ENCODE measurements at places on chromosomes 7 and 10.

- no peak for DNase-seq
Observed at GRCh38 chr7:38748056-38748610, 117.0 kb upstream of the AMPH start.

GRCh38 chr10:110778211-110778610, 93.5 kb upstream of the PDCD4 start:
- DNase-seq, result no peak

DNA sequence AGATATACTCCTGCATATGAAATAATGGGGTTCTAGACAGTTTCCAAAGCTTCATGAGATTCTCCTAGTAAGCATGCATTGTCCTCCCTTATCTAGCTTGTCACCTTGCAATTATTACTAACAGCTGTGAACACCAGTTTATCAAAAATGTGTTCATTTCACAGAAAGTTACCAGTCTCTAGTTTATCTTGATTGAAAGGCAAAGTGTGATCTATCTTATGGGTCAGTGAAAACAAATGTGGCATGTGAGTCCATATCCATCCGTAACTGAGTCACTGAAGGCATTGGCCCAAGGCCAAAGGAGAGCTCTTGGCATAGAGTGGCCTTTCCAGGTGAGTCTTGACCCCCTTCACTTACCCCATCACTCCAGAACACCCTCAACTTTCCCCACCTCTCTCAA, 53.2 kb downstream of the GSAP start:
- no peak for DNase-seq

- DNase-seq, result no peak
Observed at GRCh38 chr10:94274142-94274787, 88.5 kb downstream of the NOC3L start.

DNA sequence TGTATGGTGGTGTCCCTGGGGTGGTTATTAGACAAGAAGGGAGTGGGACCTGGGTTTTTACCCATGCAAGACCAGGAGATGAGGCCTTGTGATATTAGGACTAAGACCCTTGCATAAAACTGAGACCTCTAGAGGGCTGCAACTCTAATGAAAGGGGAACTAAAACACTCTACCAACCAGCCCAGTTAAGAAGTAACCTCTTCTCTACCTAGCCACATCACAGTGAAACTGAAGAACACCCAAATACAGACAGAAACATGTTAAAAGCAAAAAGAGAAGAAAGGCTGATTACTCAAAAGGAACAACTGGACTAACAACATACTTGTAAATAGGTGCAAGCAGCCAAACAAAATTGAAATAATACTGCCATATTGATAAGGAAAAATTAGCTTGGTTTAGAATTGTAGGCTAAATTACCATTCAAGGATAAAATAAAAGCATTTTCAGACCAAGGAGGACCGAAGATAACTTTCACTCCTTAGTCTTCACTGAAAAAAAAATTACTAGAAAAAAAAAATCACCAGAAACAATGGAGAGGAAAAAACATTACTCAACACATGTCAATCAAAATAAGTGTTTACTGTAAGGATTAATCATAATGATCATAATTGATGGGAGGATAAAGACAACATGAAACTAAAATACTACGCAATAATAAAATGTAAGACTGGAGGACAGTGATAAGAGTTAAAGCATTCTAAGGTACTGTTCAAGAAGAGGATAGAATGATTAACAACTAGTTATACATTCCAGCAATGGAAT, 27.6 kb downstream of the ERLIN1 start:
- DNase-seq, result no peak

GRCh38 chr10:94080108-94080507, 86.4 kb downstream of the PLCE1 start:
- DNase-seq, result no peak

DNA sequence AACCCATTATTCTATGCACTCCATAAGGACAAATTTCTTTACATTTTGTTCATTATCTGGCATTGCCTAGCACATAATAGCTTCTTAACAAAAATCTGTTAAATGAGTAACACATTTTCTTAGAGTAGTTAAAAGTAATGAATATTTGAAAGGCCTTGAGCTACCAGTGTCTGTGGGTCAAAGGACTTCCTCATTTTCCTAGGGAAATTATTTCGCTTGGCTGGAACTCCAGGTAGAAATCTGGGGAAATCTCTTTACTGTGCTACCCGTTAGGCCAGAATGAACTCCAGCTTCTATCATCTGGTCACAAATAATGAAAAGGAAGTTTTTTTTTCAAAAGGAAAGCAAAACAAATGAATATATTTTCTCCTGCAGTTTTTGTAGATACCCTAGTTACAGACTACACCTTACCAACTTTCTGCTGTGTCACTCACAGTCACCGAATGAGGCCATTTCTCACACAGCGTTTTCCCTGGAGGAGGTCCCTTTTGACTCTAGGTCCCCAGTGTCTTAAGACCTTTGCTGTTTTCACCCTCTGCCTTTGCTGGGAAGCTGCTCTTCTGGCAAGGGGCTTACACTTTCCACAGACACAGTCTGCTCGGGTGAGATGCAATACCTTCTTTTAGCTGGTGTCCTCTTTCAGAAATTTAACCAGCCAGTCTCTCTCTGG, 1.6 kb downstream of the SAMD9L start:
- DNase-seq, result peak; percentile 34

DNA sequence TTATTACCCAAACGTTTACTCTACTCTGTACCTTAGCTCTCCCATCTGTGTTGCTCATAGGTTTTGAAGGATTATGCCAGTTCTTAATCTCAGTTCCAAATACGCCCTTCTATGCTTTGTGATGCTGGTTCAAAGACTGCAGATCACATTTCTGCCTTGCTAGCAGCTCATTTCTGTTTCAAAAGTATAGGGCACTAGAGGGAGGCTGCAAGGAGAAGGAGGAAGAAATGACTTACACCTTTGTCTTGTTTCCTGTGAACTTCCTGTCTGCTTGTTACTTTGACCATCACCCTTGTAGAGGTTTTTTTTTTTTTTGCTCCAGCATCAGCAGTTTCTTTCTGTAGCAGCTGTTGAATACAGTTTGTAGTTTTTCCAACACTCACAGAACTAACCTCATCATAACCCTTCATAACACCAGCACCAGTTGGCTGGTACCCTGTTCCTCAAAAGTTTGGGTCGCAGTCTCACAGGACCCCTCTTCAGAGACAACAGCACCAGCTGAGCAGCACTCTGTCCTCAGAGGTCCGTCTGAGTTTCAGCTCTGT, 16.5 kb downstream of the SLK start:
- no peak for DNase-seq

- no peak for DNase-seq
Observed at GRCh38 chr7:151273651-151274390, 25.3 kb upstream of the SMARCD3 start.

GRCh38 chr10:58820386-58820785, 307.7 kb downstream of the BICC1 start:
- no peak for DNase-seq

GRCh38 chr10:7672341-7673134, 5.8 kb upstream of the ITIH5 start:
- no peak for DNase-seq

GRCh38 chr7:50342616-50343114, 38.1 kb downstream of the IKZF1 start:
- peak; percentile 67 for DNase-seq

- DNase-seq, result peak; percentile 55
Observed at GRCh38 chr10:14838582-14839304, 637 bp downstream of the HSPA14 start.

DNA sequence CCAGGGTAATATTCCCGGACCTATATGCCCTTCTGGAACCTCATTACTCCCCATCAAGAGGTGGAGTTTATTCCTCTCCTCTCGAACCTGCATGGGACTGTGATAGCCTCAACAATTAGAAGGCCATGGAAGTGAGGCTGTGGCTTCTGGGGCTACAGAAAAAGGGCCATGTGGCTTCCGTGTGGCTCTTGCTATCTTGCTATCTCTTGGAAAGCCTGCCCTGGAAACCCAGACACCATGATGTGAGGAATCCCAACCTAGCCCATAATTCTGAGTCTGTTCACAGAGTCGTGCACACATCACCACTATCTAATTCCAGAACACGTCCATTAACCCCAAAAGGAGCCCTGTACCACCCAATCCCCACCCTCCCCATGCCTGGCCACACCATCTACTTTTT, 20.8 kb upstream of the SH3PXD2A start:
- no peak for DNase-seq

GRCh38 chr7:49768835-49769234, 4.6 kb upstream of the VWC2 start:
- no peak for DNase-seq

DNA sequence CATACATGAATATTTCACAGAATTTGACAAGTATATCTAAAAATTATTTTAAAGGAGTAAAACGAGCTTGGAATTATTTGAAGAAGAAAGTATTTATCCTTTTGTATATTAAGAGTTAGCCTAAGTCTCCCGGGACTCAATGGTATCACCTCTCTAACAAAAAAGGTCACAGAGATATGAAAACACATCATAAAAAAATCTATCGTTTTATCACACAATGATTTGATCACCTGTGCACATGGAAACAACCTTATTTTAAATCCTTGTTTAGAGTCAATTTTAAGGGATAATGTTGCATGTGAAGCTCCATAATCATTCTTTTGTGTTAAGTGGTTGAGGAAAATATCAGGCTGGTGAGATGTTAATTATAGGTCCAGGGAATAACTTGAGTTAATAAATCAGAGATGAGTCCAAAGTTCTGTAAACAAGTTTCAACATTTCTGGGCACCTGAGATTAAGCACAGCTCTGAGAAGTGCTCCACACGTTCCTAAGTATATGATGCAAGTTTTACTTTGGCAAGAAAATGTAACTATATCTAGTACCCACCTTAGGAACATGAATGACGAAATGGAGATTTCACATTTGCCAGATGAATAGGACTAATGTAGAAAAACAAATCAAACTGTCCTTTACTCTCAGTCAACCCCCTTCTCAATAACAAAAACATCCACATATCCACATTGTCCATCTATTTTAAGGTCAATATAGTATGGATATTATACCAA, 148.5 kb upstream of the AKR1E2 start:
- no peak for DNase-seq

- DNase-seq, result no peak
Observed at GRCh38 chr10:132700156-132701098, 85.5 kb downstream of the NKX6-2 start.

- no peak for DNase-seq
Observed at GRCh38 chr10:16968416-16969041, 151.3 kb upstream of the RSU1 start.

- DNase-seq, result peak; percentile 51
Observed at GRCh38 chr10:102384053-102384452, 11.5 kb upstream of the NFKB2 start.

- no peak for DNase-seq
Observed at GRCh38 chr7:157739650-157740049, 402.8 kb downstream of the DNAJB6 start.

DNA sequence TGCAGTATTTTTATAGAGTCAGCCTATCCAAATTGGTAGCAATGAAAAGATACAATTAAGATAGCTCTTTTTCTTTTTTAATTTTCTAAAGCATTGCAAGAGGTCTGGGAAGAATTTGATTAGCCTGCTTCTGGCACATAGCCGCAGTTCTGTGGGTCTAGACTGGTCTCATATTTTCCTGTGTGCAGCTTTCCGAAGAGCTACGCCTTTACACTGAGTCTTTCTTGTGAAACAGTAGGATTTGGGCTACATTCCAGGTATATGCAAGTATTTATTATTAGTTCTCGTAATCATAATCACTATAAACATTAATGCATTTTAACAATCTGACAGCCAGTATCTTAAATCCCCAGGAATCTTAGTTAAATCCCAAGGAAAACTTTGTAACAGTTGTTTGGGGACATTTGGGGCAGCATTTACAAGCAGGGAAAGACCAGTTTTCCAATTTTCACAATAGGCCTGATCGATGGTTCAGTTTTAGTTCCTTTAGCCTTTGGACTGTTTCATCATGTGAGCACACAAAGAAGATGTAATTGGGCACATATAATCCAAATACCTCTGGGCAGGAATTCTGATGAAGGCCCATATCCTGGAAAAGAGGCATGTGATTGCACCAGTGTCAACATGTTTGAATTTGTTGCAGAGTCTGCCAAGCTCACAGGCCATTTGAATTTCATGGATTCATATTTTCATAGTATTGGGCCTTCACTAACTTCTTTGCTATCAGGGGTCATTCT, 287.3 kb downstream of the INHBA start:
- DNase-seq, result no peak

GRCh38 chr10:72323108-72323749, 31.5 kb downstream of the DNAJB12 start:
- DNase-seq, result no peak

DNA sequence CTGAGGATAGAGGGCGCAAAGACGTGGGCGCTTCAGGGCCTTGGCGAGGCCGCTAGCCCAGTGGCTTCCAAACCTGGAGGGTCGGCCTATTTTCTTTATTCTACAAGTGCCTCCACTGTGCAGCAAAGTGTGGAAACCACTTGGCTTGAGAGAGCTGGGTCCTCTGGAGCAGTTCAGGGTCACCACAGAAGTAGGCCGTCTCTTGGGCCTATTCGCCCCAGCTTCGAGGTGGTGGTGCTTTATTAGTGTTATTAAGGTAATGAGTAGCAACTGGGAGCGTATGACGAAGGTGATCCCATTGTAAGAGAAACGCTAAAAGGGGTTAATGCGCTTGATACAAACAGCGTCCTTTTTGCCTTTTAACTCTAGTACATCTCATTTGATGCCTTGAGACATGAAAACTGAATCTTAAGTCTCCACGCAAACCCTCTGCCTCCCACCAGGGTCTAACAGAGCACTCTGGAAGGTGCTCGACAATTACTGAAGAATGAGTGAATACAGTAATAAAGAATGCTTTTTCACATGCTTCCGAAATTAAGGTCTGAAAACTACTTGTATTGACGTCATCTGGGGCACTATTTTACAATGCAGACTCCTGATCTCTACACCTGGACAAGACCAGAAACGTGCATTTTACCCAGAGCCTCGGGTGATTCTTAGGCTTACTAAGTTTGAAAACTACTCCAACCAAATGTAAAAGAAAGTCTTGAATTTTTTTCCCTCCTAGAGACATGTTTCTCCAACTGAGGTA, 647 bp upstream of the GSAP start:
- DNase-seq, result no peak

- DNase-seq, result no peak
Observed at GRCh38 chr10:123427165-123427786, 238.9 kb upstream of the GPR26 start.

DNA sequence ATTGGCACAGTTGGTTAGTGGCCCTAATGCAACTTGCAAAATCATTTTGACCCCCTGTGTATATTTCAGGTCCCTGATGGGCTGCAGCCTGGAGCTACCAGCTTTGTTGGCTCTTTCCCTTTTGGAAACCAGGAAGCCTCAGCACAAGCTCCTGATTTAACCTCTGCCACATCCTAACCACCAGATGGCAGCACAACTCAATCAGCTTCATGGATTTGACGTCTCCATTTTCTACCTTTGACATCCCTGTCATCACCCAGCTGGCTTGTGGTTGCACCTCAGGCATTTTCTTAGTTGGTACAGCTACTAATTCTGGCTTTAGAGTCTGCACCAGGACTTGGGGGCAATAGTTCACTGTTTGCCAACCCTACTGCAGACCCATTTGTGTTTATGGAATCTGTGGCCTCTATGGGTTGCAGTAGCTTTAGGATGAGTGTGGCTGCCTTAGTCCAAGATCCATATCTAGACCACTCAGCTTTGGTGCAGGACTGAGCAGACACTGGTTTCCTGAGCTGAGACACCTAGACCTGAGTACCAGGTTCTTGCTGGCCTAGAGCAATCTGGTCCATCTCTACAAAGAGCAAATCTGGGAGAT, 456.2 kb downstream of the REEP3 start:
- DNase-seq, result peak; percentile 59

Data from activated CD4-positive, alpha-beta T cell treated with anti-CD3 and anti-CD28 coated beads for 36 hours (primary cell).